ENCODE measurements at places on chromosomes 12 and 14.

DNA sequence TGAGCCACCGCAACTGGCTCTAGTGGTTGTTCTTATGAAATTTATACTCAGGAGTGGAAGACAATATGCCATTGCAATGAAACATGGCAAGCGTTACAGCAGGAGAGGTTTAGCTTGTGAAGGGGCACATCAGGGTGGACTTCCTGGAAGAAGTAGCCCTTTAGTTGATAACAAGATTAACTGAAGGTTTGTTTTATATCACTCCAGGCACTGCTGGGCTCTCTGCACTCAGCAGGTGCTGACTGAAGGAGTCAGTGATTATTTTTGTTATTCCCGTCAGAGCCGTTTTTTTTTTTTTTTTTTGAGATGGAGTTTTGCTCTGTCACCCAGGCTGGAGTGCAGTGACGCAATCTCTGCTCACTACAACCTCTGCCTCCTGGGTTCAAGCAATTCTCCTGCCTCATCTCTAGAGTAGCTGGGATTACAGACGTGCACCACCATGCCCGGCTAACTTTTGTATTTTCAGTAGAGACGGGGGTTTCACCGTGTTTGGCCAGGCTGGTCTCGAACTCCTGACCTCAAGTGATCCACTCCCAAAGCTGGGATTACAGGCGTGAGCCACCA is 17.6 kb upstream of the GPR68 start:
- no peak for DNase-seq
- peaks cover 56% of the 10 kb centered on the region for H3K4me1 ChIP-seq
- H3K27ac ChIP-seq: no peak overlapping the region
- H3K4me3 ChIP-seq: no peak overlapping the region
- H3K36me3 ChIP-seq: peaks cover 8% of the 10 kb centered on the region

DNA sequence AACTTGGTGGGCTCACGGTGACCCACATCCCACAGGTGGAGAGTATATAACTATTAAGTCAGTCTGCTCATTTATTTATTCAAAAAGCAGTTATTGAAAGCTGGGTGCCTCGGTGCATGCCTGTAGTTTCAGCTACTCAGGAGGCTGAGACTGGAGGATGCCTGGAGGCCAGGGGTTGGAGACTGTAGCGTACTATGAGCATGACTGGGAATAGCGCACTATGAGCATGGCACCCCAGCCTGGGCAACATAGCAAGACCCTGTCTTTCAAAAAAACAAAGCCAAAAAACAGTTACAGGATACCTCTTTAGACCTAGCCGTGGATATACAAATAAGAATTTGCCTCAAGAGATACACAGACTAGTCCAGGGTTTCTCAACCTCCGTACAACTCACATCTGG is 139.8 kb downstream of the ZFP36L1 start:
- DNase-seq: no peak
- no peaks in the 10 kb centered on the region for H3K36me3 ChIP-seq
- H3K27me3 ChIP-seq: no peaks in the 10 kb centered on the region
- no peak overlapping the region for H3K27ac ChIP-seq
- peaks cover 8% of the 10 kb centered on the region for H3K4me1 ChIP-seq

GRCh38 chr14:70139384-70139783 is 49.4 kb downstream of the SLC8A3 start:
- peaks cover 21% of the 10 kb centered on the region for H3K27me3 ChIP-seq
- H3K4me3 ChIP-seq: no peak overlapping the region
- no peak overlapping the region for H3K27ac ChIP-seq
- H3K36me3 ChIP-seq: no peaks in the 10 kb centered on the region
- H3K4me1 ChIP-seq: peaks cover 3% of the 10 kb centered on the region

DNA sequence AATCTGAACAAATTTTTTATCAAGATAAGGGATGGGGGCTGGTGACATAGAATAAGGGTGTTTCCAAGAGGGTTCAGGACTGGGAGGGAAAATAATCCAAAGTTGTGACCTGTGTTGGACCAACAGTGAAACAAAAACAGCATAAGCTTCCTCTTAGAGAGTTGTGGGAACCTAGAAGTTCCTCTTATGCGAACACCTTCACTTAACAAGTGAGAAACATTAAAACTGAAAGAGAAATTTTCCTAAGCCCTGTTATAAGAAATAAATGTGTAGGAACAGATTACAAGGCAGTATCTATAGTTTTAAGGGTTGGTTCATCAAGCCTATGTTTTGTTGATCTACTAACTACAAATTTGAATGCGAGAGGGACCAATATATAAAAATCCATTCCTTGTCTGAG is 58.4 kb downstream of the LLPH start:
- no peak overlapping the region for H3K27ac ChIP-seq
- H3K36me3 ChIP-seq: no peaks in the 10 kb centered on the region
- H3K4me3 ChIP-seq: no peak overlapping the region

GRCh38 chr14:106491851-106492250 is 965.5 kb downstream of the TMEM121 start:
- H3K4me1 ChIP-seq: peaks cover 21% of the 10 kb centered on the region
- no peak for DNase-seq
- peaks cover 2% of the 10 kb centered on the region for H3K27me3 ChIP-seq
- H3K27ac ChIP-seq: no peak overlapping the region

DNA sequence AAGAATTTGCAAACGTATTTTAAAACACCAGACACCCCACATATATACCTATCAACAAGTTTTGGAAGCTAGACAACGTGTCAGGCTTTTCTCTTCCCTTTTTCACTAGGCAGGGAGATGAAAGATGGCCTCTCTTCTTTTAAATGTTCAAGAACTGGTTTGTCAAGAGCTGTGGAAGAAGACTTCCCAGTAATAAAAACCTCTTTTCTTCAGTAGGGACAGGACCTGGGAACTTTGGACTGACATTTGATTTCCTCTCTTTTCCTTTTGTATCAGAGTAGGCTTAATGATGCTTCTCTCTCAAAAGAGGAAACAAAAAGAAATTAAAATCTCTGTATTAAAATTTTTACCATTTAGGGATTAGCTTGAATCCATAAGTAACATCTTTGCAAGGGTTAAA is 49.6 kb downstream of the SPATS2 start:
- H3K4me3 ChIP-seq: no peak overlapping the region
- H3K27me3 ChIP-seq: no peaks in the 10 kb centered on the region
- no peaks in the 10 kb centered on the region for H3K36me3 ChIP-seq
- no peak for DNase-seq

All from activated naive CD8-positive, alpha-beta T cell treated with anti-CD3 and anti-CD28 coated beads, Interleukin-2, amount 10 ng/mL, durations not matched to agents 7 days and 5 days (primary cell).